ENCODE measurements at places on chromosomes 7 and 10.

- no peak for DNase-seq
Observed at GRCh38 chr10:108586424-108586823, 1336.9 kb downstream of the XPNPEP1 start.

- DNase-seq = no peak
Observed at GRCh38 chr10:11208908-11209829, 191.5 kb downstream of the CELF2 start.

DNA sequence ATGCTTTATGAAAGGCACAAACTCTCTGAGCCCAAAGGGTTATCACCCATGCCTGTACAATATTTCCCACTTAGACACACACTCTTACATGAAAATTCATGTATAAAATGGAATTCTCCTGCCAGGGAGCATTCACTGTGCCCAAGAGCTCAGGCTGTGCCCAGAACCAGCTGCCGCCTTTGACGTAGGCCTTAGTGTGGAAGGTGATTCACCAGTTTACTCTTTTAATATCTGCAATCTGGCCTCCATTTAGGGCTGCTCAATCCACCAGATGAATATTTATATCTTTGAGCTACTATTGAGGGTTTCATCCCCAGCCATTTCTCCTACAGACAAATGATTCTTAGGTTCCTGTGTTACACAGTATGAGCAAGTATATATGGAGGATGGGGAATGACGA is 849.7 kb downstream of the CNTNAP2 start:
- no peak for DNase-seq

GRCh38 chr7:132386201-132386681 is 190.0 kb downstream of the PLXNA4 start:
- DNase-seq = no peak

DNA sequence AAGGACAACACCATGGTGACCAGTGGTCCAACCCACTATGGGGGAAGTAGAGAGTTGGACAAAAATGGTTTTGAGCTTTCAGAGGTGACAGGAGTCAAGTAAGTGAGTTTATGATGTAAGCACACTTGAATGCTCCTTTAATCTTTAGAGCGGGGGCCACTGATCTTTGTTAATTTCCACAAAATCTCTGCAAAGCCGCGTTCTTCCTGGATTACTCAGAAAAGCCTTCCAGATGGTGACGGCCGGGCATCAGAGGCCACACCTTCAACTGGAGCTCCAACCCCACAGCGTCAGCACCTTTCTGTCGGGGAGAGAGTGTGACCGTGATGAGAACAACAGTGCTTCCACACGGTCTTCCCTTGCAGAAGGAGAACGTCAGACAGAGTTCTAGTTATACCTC is 35.2 kb upstream of the KLF6 start:
- DNase-seq = no peak

GRCh38 chr10:44327461-44327860 is 57.4 kb downstream of the CXCL12 start:
- DNase-seq = no peak

- DNase-seq = no peak
Observed at GRCh38 chr10:119518936-119519335, 23.6 kb downstream of the RGS10 start.

DNA sequence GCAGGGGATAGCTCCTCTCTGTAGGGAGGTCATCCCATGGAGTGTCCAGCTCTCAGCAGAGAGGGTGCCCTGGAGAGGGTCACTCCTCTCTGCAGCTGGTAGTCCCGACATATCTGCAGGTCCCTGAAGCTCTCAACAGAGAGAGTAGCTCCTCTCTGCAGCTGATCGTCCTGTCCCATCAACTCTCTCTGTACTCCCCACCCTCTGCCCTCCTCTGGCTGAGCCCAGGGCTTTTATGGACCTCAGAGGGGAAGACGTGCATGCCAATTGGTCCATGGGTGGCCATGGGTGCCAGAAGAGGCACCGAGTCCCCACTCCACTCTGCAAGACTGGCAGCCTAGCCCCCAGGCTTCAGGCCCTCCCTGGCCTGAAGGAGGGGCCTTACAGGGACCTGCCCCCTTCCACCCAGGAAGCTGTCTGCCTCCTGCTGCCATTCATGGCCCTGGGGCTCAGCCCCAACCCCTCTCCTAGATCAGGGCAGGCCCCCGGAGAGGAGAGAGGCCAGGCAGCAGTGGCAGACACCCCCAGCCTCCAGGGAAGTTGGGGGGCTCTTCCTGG is 9.0 kb upstream of the BLVRA start:
- no peak for DNase-seq

DNA sequence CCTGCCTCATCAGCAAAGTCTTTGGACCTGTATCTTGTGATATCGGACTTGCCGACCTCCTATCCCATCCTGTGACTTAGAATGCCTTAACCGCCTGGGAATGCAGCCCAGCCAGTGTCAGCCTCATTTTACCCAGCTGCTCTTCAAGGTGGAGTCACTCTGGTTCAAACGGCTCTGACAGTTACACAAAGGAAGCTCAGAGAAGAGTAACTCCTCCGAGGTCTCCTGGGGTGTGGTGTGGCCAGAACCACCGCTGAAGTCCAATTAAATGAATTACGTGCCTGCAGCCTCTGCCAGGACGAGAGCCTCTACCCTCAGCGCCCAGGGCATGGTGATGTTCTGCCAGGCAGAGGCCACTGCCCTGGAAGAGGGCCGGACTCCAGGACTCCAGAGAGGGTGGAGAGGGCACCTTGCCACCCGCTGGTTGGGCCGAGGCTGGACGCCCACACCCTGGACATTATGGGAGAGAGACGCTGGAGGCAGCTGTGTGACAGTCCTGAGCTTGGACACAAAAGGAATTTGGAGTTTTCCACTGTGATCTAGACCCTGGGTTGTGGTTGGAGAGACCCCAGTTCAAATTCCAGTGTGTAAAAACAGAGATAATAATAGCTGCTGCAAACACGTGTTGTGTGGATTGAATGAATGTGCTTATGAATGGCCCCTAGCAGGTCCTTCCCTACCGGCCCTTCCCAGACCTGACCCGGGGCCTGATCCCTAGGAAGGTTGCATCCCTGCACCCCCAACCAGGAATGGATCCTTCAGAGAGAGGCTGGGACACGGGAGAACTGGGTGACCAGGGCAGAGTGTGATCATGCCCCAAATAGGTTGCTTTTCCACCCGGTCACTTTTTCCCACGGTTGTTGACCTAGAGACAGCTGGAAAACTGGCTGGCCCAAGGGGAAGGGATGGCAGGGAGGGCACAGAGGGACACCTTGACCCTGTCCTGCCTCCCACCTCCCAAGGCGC is 37.8 kb upstream of the FZD9 start:
- no peak for DNase-seq

DNA sequence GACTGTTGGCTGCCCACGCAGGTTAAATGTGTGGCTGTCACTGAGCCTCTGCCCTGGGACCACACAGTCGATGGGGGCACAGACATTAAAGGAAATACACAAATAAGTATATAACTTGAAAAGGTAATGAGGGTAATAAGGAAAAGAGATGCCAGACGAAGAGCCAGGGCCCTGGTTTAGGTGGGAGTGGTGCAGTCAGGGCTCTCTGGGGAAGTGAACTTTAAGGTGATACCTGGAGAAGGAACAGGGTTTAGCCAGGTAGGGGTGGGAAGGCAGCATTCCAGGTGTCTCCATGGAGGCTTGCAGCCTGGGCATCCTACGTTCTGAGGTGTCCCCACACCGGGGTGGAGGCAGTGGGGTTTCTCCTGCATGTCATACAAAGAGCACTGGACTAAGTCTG is 50.4 kb downstream of the UNC5B start:
- no peak for DNase-seq

DNA sequence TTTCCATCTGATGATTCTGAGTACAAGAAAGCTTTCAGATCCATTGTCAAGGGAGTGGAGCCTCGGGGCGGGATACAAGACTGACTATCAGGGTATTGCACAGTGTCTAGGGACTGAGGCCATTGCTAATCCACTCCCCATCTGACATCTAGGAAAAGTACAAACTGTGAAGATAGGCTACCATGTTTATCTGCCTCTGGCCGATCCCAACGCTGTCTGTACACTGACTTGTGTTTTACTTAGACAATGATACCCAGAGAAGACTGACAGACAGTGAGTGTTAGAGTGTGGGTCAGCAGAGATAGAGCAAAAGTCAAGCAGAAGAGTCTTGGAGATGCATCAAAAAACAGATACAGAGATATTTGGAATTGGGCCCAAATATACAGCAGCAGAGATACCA is 3.1 kb upstream of the SLC13A4 start:
- no peak for DNase-seq

DNA sequence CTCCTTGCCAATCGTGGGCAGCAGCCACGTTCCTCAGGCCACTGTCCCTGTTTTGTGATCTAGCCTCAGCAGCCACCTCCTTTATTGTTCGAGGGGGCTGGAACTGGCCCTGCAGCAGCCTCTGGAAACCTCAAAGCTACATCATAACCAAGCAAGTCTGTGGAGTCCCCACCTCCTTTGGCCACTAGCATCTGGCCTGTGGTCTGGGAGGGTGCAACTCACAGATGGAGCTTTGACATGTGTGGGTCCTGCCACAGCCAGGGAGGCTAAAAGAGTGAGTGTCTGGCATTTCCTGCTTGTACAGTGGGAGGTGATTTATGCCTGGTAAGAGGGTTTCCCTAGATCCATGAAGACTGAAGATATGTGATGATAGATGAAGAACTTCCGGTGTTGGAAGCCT is 32.3 kb upstream of the NUB1 start:
- DNase-seq = no peak

All from hypothalamus (tissue), 51 donors.